ENCODE measurements at places on chromosomes 13 and 19. TPM values are rescaled to one million over a fixed set of nuclear protein-coding genes. Genes with fewer than 3 reads are reported as not detected.

CXCL17 gene
- not detected for total RNA-seq

SIGLEC5 gene
- total RNA-seq = not detected

KIR2DL3 gene
- not detected for total RNA-seq

LENG9 gene
- 7.0 TPM for total RNA-seq

CGB2 gene
- total RNA-seq = not detected

CRLF1 gene
- 5.7 TPM for total RNA-seq

RASAL3 gene
- total RNA-seq = not detected

ZBTB45 gene
- total RNA-seq = 19.8 TPM

PTPRH gene
- 6.0 TPM for total RNA-seq

CEACAM21 gene
- not detected for total RNA-seq

PRR12 gene
- total RNA-seq = 34.3 TPM

ADGRE3 gene
- total RNA-seq = not detected

LGALS7 gene
- not detected for total RNA-seq

GPR12 gene
- total RNA-seq = not detected

PSG6 gene
- not detected for total RNA-seq

KLK4 gene
- not detected for total RNA-seq

KLK2 gene
- not detected for total RNA-seq

OLFM4 gene
- not detected for total RNA-seq

RGCC gene
- total RNA-seq = 8.4 TPM

FUT3 gene
- total RNA-seq = not detected

SLC17A7 gene
- total RNA-seq = 0.71 TPM
